ENCODE measurements at places on chromosomes 1 and 21.

DNA sequence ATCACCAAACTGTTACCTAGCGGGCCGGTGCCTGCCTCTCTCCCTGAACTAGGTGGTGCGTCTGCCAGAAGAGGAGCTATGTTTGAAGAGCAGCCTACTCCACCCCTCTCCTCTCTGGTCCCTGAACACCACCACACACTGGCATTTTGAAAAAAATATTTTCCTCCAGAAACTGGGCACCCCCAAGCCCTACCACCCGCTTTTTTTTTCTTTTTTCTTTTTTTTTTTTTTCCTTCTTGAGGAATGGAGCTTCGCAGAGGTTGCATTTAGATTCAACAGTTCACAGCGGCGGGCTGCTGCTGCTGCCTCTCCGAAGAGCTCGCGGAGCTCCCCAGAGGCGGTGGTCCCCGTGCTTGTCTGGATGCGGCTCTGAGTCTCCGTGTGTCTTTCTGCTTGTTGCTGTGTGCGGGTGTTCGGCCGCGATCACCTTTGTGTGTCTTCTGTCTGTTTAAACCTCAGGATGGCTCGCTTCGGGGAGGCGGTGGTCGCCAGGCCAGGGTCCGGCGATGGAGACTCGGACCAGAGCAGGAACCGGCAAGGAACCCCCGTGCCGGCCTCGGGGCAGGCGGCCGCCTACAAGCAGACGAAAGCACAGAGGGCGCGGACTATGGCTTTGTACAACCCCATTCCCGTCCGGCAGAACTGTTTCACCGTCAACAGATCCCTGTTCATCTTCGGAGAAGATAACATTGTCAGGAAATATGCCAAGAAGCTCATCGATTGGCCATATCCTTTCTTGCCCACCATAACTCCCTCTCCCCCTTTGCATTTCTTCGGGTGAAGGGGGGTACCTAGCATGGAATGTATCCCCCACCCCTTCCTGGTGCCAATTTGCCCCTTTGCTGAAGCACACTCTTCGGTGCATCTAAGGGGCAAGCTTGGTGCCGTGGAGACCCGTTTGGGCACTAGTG, at the start of gene CACNA1E:
Gene CACNA1E (plus strand): TSS at position 233 of the 911 bp plus-strand sequence. CDS start 228 bp downstream, at position 461.
- no peak for DNase-seq

DNA sequence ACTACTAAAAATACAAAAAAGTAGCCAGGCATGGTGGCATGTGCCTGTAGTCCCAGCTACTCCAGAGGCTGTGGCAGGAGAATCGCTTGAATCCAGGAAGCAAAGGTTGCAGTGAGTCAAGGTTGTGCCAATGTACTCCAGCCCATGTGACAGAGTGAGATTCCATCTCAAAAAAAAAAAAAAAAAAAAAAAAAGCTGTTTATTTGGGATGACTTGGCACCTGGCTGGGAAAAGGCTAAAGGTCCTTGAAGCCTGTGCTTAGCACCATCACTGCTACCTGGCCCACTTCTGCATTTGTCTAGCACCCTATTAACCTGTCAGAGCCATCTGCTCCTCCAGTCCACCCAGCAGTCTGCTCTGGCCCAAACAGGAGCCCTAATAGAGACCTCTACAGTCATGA, 25.0 kb downstream of the PRDX6 start:
- DNase-seq, result no peak

- no peak for DNase-seq
Measured at GRCh38 chr1:18064534-18064933, 43.1 kb upstream of the IGSF21 start.

DNA sequence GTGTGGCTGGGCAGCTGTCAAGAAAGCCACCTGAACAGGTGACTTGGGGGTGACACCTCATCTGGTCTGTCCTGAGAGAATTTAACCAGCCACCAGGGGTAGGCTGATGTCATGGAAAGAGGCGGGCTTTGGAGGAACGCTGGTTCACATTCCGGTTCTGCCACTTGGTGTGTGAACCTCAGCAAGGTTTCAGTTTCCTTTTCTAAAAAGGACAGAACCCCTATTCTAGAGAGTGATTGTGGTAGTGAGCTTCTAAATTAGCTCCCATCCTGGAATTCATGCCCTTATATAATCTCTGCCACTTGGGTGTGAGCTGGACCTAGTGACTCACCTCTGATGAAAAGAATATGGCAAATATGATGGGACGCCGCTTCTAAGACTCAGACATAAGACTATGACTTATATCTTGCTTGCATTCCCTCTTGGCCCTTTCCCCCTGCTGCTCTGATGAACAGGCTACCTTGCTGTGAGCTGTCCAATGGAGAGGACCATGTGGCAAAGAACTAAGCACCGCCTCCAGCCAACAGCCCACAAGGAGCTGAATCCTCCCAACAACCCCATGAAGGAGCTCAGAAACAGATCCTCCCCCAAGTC, 332.1 kb downstream of the RRAGC start:
- peak; percentile 2 for DNase-seq

- no peak for DNase-seq
Measured at GRCh38 chr1:232890340-232890943, 60.0 kb upstream of the NTPCR start.

DNA sequence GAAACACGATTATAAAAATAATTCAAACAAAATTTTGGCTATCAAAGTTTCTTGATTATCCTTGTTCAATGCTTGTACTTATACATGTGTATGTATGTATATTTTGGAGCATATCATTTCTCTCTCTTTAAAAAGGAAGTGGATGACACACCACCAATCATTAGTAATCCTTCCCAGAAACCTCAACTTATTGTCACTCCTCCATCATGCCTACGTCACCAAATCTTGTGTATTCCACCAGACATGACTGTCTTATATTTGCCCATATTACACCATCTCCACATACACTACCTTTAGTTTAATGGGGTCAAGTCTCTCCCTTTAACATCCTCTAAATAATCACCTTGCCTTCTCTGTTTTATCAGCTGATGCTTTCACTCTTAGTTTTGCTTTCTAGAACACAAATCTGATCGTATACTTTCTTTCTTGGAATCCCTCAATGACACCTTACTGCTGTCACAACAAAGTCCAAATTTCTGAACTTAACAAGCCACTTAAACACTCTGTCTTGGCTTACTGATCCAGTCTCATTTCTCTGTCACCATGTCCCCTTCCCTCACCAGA, 124.0 kb downstream of the BRINP3 start:
- no peak for DNase-seq

- DNase-seq, result no peak
Measured at GRCh38 chr1:185666582-185666981, 67.6 kb upstream of the HMCN1 start.

- DNase-seq, result no peak
Measured at GRCh38 chr1:230254265-230254664, 171.9 kb downstream of the PGBD5 start.

GRCh38 chr1:95169548-95169947, 52.4 kb downstream of the TLCD4 start:
- DNase-seq, result no peak

- no peak for DNase-seq
Measured at GRCh38 chr1:25871086-25871703, 4.3 kb downstream of the PAQR7 start.

GRCh38 chr21:39707316-39707715, 37.7 kb upstream of the IGSF5 start:
- DNase-seq, result no peak

- DNase-seq, result no peak
Measured at GRCh38 chr1:68103884-68104554, 53.6 kb upstream of the DIRAS3 start.

DNA sequence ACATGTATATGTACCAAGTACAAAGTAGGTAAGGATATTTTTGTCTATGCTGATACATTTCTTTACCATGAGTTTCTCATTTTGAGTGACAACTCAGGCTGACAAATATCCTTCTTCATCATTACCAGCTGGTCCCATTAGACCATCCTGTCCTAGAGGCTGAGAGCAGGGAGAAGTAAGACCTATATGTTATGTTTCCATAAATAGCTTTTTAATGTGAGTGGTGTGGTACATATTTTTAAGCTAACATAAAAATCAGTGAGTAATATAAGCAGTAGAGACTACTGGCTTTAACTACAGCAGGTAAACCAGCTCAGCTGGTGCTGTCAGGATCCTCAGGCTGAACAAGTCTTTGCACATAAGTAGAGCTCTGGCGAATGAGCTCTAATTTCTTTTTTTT, 62.4 kb downstream of the CLEC20A start:
- no peak for DNase-seq

- no peak for DNase-seq
Measured at GRCh38 chr1:186819126-186819525, 9.6 kb upstream of the PLA2G4A start.

DNA sequence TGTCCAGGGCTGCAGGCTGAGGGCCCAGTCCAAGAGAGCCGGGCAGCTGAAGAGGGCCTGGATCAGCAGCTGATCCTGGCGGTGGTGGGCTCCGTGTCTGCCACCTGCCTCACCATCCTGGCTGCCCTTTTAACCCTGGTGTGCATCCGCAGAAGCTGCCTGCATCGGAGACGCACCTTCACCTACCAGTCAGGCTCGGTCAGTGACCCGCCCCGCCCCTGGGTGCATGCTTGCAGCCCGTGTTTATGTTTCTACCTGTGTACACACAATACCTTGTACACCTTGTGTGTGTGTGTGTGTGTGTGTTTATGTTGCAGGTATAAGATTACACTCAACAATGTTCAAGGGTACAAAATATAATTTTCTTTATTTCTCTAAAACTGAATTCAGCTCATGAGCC, 13.0 kb downstream of the TIE1 start:
- no peak for DNase-seq

DNA sequence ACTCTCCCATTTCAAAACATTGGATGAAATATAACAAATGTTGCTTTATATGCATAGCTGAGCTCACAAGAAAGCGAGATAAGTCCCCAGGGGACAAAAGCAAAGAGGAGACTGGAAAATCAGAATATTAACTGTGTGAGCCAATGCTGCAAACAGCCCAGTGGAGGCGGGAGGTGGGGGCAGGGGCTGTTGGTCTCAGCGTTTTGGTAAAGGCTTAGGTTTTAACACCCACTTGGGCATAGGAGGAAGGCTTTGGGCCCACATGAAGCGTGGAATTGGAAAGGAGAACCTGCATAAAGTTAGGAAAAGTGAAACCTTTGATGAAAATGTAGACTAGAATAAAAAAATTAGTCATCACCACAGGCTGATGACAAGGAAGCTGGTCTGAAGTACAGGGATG, 30.2 kb upstream of the SMIM12 start:
- no peak for DNase-seq

DNA sequence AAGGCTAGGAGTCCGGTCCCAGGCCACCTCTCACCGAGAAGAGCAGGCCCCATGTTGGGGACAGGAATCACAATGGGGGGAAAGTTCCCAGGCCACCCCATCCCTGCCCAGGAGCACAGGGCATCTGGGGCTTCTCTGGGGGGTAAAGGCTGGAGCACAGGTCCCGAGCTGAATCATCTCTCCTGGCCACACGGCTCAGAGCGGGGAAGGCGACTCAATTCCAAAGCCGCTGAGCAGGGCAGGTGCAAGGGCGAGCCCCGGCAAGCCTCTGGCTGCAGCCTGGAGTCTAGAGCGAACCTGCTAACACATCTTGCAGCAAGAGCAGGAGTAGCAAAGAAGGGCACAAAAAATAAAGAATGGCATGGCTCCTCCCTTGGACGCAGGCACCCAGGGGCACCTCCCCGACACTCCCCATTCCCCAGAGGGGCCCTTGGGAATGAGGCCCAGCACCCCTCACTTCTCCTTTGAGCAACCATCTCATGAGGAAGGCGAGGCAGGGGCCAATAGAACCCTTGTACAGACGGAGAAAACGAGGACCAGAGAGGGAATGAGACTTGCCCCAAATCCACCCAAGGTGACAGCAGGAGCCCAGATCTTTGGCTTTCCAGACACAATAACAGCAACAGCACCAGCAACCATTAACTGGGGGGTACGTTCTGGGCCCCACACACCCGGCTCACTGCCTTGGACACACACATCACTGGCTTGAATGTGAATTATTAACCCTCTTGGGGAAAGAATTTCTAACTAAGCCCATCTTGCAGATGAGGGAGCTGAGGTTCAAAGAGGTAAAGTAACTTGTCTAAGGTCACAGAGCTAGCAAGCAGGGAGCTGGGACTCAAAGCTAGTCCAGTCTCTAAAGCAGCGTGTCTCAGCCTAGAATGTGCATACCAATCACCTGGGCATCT, 20.7 kb upstream of the ALDH4A1 start:
- DNase-seq, result no peak

GRCh38 chr1:202243006-202243405, 49.4 kb downstream of the LGR6 start:
- DNase-seq, result no peak

DNA sequence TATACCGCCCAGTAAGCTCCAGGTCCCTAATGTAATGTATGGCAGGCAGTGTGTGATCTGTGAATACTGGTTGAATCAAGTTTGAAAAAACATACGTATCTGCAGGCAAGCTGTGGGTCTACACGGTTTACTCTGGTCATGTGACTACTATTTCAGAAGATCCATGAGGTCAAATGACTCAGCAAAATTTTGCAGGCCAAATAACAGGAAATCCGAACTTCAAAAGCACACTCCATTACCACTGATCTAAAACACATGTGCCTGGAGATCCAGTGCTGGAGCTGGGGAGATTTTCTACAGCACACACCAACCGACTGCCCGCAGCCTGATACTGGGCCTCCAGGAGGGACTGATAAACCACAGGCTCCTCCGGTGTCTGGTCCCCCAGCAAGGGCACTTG, 64.5 kb upstream of the SLC44A3 start:
- DNase-seq, result no peak

DNA sequence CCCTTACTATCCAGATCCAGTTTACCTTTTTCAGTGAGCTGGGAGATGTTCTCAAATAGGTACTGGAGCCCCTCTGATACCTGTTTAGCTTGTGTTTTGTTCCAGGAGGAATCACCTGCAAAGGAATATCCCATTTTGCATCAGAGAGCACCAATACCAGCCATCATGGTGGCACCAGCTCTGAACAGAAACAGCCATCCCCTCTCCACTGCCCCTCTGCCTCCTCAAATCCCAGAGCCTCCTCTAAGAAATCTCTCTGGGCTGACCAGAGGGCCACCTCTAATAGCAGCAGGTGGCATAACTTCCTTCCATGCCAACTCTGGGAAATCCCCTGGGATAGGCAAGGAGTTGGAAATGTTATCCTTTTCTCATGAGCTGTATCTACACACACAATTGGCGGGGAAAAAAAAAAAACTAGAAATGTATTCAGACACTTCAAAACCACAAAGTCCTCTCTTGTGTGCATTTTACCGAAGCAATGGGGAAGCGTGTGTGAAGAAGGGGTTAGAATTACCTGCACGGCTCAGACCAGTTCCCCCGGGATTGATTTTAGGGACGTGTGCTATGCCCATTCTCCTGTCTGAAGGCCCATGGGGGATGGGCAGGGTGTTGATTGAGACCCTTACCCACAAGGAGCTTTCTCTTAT, 2.4 kb downstream of the PGLYRP4 start:
- DNase-seq, result no peak

- DNase-seq, result no peak
Measured at GRCh38 chr21:24844671-24845070, 762.6 kb downstream of the MRPL39 start.

Data from effector CD4-positive, alpha-beta T cell (primary cell).